ENCODE measurements at places on chromosomes 1 and 21.

- no peak for DNase-seq
These were observed 648.9 kb upstream of the CXADR start for GRCh38 chr21:16863908-16864307.

GRCh38 chr21:14119038-14119437 lies 91.7 kb downstream of the LIPI start:
- no peak for DNase-seq

- no peak for DNase-seq
These were observed 5.2 kb upstream of the ZNF678 start for GRCh38 chr1:227557962-227558725.

DNA sequence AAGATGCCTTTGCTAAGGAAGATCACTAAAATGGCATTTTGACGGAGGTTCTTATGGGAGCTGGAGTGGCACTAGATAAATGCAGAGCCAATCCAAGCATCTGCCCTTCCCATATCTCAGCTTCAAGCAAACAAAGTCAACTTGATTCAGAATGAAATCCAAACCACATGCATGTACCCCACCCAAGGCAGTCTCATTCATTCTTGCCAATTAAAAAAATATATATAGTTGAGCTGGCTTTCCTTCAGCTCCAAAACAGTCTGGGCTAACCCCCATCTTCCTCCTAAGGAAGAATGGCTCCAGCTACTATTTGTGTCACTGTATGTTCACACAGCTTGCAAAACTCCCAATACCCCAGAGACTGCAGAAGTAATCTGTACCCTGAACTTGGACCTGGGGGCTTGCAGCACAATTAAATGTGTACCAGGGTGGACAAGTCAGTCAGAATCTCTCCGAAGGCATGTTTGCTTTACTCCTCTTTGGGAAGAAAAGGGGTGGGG lies 35.4 kb downstream of the GPR3 start:
- no peak for DNase-seq

DNA sequence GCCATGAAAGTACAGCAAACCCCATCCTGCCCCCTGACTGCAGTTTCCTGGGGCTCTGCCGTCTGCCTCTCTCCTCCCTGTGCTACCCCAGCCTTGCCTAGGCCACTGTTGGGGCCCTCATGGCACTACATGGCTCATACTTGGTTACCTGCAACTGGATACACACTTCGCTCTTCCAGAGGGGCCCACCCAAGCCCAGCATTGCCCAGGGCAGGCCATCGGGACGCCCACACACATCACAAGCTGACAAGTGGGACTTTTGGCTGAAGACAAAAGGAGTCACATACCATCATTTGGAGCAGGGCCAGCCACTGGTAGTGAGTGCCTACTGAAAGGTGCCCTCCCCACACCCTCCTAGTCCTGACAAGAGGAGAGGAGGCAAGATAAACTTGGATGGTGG lies 82.8 kb downstream of the CD247 start:
- no peak for DNase-seq

GRCh38 chr21:45981151-45982091 lies at the start of gene COL6A1:
COL6A1 (plus strand) TSS chr21:45981770; CDS start chr21:45981851, 81 bp downstream.
- DNase-seq, result peak; percentile 81

DNA sequence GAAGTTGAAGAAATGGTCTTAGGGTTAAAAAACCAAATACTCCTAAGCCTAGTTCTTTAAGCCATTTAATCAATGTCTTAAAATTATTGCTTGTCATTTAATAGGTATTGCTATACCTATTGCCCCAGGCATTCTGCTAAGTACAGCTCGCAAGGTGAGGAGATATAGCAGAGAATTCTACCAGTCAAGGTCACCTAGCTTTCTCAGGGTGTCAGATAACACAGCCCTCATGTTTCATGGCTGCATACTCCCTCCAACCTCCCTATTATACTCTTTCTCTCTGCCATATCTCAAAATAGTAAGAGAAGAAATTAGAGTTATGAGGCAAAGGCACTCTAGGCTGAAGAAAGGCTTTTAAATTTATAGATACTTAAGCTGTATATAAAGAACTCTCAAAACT lies 68.4 kb upstream of the GPR88 start:
- DNase-seq, result no peak

DNA sequence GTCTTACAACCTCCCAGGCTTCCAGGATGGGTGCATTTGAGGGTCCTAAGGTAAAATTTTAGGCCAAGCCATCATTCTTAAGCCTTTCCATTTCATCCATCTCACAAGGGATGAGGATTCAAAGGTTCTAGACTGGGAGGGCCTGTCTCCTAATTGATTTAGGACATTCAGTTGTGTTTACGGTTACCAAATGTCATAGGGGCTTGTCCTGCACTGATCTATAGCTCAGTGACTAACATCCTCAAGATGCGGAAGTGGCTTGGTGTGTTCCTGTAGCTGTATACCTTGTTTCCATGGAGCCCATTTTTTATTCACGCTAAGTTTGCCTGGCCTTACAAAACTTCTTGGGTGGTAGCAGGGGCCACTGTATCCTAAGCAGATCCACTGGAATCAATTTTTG lies 52.8 kb downstream of the DUSP10 start:
- DNase-seq, result no peak

DNA sequence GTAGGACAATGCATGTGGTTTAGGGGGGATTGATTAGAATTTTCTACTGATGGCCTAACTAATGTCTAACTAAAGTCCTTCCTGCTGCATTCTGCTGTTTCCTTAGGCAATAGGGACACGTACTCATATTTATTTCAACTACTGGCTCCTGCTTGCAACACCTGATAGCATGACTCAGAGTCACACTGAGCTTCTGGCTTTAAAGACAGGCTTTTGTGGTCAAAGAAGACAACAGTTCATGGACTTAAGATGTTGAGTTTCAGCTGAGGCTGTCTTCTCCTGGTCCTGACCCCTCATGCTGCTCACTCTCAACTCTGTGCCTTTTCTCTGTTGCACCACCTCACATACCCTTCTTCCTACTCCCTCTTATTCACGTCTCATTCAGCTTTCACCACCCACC lies 29.1 kb upstream of the TRABD2B start:
- DNase-seq, result no peak

DNA sequence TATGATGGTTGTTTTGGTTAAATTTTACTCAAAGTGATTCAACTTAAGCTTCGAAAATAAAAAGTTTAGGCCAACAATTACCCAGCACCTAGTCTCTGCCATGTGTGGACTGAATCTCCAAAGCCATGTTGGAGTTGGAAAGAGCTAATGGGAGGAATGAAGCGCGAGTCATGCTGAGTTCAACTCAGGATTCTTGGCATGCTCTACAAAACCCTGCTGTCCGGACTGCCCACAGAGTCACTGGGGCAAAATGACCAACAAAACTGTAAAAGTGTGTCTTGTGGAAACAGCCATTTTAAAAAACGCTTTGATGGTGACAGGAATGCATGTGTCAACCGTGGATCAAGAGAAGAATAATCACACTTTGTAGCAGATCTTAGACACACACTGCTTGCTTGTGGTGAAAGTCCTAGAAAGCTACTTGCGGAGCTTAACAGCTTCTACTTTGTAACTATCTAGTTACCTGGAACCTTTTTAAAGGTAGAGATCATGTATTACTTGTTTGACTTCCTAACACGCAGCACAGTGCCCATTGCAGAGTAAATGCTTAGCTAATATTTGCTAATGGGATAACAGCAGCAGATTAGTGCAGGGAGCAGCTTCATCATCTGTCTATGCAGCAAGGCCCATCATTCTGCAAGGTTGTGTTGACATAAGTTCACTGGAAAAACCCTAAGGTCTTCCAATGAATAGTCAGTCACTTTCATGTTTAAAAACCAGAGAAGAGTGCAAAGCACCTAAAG lies 7.0 kb upstream of the GBP6 start:
- DNase-seq, result peak; percentile 42

GRCh38 chr1:169877800-169878491 lies 15.8 kb downstream of the SCYL3 start:
- DNase-seq, result peak; percentile 28

DNA sequence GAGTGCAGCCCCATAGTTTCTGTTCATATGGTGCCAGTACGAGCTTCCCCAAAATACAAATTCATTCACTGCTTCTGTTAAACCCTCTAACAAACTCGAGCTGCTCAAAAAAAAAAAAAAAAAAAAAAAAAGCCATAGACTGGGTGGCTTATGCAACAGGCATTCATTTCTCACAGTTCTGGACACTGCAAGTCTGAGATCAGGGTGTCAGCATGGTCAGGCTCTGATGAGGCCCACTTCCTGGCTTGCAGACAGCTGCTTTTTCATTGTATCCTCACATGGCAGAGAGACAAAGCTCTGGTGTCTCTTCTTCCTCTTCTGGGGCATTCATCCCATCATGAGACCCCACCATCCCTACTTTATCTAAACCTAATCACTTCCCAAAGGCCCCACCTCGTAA lies 121.6 kb downstream of the PTBP2 start:
- DNase-seq, result peak; percentile 25

- DNase-seq, result no peak
These were observed 130.0 kb downstream of the SNX7 start for GRCh38 chr1:98791498-98791897.

DNA sequence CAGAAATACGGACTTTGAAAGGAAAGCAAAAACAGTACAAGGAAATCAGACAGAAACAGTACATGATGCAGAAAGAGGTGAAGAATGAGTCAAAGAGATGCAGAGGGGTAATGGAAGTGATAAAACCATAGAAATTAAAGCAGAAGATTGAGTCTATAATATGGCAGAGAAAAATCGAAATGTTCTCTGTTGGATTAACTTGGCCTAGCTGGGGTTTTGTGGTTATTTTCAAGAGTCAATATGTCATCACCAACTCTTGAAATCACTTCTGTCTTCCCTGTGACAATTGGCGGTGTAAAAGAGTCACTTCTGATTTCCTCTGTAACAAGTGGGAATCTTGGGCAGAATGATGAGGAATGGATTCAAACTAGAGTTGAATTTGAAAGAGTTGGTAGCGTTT lies 7.4 kb downstream of the YTHDF2 start:
- no peak for DNase-seq

GRCh38 chr21:42002421-42002958 lies 7.7 kb downstream of the ZBTB21 start:
- peak; percentile 97 for DNase-seq

Measured in astrocyte (in vitro differentiated cells and primary cell).